ENCODE measurements at places on chromosomes 4 and X.

GRCh38 chr4:45876235-45876890 lies 247.5 kb downstream of the GABRG1 start:
- DNase-seq: no peak

- no peak for DNase-seq
These were observed 150.8 kb upstream of the CXCL13 start for GRCh38 chr4:77454858-77455257.

- DNase-seq: no peak
These were observed 42.9 kb downstream of the ACSL1 start for GRCh38 chr4:184782731-184783373.

DNA sequence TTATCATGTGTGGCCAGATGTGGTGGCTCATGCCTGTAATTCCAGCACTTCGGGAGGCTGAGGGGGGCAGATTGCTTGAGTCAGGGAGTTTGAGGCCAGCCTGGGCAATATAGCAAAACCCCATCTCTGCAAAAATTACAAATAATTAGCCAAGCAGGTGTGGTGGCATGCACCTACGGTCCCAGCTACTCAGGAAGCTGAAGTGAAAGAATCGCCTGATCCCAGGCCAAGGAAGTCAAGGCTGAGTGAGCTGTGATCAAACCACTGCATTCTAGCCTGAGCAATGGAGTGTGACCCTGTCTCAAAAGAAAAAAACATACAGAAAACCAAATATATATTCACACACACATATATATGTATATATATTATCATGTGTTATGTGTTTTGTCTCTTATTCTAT lies 15.0 kb downstream of the APELA start:
- no peak for DNase-seq

DNA sequence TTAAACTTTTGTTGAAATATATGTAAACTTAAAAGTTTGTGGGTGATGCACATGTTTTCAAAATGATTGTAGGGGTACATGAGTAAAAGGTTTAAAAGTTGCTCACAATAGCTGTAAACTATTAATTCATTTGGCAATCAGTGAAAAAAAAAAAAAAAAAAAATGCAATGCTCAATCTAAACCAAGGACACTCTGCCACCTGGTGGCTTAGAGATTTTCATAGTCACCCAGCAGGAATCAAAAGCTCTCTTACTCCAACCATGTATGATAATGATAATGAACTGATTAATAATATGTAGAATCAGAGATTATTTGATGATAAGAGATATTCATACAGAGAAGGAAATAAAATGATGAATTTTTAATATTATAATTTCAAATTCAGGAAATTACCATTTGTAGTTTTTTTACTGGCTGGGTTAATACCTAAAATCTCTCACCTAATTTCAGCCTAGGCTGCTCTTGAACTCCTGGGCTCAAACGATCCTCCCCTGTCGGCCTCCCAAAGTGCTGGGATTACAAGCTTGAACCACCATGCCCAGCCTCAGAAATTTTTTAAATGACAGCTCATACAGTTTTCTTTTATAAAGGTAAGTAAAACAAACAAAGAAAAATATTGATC lies 46.9 kb upstream of the SLC25A4 start:
- no peak for DNase-seq

- DNase-seq: no peak
These were observed 10.4 kb upstream of the SPIN4 start for GRCh38 chrX:63361494-63361893.

GRCh38 chr4:78197947-78198346 lies 140.8 kb downstream of the FRAS1 start:
- no peak for DNase-seq

DNA sequence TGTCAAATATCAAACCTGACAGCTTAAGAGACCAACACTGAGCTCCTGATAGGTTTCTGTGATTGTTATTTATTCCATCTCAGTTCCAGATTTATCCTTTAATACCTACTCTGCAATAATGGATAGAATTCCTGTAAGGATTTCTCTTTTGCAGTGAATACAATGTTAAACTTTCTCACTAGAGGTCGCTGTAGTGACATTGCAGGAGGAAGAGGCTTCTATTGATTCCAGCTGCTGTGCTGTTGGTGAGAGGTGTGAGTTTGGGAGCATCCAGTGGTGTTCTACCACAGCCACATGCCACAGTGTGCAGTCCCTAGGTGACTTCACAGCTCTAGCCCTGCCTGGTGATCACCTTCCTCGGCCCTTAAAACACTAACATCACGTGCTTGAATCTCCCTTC lies 34.6 kb upstream of the DCAF8L2 start:
- no peak for DNase-seq

- DNase-seq: no peak
These were observed 31.3 kb downstream of the EMCN start for GRCh38 chr4:100486496-100486895.

DNA sequence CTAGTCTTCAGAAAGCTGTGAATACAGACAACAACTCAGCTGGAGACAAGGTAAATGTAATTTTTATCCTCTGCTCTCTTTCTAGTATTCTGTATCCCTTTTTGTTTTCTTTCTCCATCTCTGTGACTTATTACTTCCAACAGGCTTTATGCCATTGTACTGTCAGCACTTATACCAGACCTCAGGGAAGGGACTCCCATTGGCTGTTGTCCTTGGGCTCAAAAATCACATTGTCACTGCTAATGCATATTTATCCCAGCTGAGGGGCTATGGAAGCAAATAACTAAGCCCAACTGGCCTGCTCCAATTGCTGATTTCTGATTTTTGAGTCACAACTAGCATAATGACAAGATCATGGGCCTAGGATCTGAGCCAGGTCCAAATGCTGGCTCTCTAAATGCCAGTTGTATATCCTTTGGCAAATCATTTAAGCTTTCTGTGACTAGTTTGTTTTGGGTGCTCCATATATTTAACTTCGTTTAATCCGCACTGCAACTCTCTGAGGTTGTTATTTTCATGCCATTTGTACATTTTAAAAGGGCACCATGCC lies 395.1 kb upstream of the GNPDA2 start:
- DNase-seq: no peak

DNA sequence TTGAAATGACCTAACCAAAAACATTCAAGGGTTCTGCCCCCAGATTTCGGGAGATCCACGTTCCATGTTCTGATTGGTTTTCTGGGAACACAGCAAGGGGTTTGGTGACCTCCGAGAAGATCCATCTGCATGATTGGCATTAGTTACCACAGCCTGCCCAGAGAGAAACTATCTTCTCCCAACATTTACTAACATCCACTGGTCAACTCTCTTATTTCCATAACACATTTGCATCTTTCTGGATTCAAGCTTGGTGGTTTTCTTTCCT lies 15.6 kb downstream of the SHOX start:
- DNase-seq: no peak

- DNase-seq: no peak
These were observed 394.4 kb upstream of the ADGRL3 start for GRCh38 chr4:60805500-60806313.

DNA sequence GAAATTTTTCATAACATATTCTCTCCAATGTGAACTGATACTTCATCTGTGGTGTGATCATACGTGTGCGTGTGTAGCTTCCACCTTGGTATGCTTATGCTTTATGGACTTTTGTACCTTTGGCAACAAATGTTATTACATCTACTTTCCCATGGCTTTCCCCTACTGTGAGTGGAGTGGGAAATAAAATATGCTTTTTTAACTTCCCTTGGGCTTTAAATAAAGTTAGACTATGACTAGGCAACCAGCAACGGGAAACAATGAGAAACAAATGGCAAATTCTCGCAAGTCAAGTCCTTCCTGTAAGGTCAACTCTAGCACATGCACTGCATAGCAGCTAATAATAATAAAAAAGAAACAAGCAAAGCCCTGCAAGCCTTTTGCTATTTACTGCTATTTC lies 205.0 kb upstream of the PDE5A start:
- no peak for DNase-seq

DNA sequence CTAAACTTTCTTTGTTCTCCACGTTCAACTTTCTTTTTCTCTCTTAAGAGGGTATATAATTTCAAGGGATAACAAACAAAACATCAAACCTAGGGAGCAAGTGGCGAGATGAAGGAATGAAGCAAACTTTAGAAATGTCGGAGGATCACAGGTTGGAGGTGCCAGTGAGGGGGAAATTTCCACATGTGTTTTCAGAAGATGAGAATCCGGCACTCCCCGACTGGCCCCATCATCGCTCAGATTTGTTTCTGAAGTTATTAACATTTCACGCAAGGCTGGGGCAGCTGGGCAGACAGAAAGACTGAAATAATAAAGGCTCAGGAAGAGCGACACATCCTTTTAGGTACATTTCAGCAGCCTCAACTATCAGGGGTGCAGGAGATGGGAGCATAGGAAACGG lies 134.9 kb downstream of the SMIM20 start:
- no peak for DNase-seq

GRCh38 chrX:30713061-30713525 lies 59.9 kb downstream of the GK start:
- DNase-seq: no peak

DNA sequence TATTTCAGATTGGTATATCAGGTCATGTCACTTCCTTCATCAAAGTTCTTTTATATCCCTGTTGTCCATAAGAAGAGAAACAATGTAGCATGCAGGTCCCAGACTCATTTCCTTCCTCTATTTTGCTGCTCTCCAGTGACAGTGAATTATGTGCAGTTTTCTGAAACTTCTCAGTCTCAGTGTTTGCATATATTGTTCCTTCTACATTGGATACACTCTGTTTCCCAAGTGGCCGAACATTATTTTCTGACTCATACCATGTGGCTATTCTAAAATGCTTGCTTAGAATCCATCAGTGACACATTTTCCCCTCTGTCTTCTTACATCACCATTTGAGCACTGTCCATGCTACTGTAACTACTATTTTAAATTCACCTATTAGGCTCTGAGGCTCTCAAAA lies 305.7 kb downstream of the PDHA2 start:
- no peak for DNase-seq

DNA sequence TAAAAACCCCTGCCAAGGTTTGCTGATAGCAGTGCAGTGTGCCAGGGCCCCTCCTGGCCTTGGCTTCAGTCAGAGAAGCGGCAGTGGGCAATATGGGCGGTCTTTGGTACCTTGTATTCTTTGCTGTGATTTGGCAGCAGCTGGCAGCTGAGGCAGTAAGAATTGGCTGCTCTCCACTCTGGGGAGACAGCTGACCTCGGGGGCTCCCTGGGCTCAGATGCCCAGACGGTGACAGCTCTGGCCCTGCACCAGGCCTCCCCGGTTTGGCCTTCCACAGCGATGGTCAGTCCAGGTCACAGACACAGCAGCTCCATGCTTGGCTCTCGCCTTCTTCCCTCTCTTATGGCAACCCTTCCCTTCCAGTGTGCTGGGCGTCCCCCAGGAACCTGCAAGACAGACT lies 330.9 kb downstream of the BCOR start:
- no peak for DNase-seq

GRCh38 chr4:152259866-152260265 lies 276.0 kb downstream of the FBXW7 start:
- DNase-seq: no peak

DNA sequence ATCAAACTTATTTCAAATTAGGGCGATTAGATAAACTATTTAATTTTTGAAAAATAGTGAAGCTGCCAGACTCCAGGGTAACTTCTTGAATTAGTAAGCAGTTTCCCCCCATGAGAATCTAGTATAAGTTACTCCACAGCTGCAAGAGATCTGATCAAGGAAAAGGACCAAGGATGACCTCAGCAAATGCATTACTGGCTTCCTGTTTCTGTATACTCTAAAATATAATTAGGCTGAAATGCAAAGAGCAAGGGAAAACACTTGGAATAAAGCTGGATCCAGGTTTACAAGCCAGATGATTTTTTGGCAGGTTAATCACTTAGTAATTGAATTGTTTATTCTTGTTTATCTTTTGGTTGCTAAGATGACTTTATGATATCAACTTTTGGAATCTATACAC lies 13.4 kb upstream of the P2RY10 start:
- DNase-seq: no peak

- no peak for DNase-seq
These were observed 68.4 kb downstream of the RHOH start for GRCh38 chr4:40264995-40265909.

- no peak for DNase-seq
These were observed 695.7 kb upstream of the GALNTL6 start for GRCh38 chr4:171117457-171117856.

- DNase-seq: no peak
These were observed 15.8 kb upstream of the IGFBP7 start for GRCh38 chr4:57125996-57126395.

- DNase-seq: no peak
These were observed 585.7 kb downstream of the IL15 start for GRCh38 chr4:142222127-142222526.

DNA sequence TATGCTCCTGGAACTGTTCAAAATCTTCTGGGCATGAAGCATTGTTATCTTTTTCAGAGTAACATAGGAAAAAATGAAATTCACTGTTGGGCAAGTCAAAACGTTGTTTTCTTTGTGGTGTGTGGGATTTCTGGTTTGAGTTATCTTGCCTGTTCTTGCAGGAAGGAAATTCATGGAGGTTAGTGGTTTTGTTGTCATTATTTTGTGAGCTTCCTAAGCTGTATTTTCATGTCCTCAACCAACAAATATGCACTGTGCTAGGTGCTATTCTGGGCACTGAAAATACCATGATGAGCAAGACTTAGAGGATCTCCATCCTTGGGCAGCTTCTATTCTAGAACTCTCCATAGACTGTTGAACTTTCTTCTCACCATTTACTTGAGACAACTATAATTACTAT lies 16.9 kb downstream of the SPINK2 start:
- no peak for DNase-seq

DNA sequence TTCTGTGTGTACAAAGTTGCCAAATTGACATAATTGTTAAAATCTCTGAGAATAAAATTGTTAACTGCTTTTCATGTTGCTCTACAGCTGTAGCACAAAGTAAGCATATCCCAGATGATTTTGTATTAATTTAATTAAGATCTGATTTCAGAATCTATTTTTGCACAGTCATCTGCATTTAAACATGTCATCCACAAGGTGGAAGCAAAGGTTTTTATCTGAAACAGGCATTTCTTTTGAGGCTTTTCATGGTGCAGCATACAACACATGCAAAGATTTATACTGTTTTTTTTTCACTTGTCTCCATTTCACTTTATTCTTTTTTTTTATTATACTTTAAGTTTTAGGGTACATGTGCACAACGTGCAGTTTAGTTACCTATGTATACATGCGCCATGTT lies 51.2 kb downstream of the GC start:
- no peak for DNase-seq

- DNase-seq: no peak
These were observed 13.6 kb upstream of the NAT8L start for GRCh38 chr4:2045518-2045951.

GRCh38 chrX:65644621-65645289 lies 22.7 kb upstream of the MSN start:
- DNase-seq: no peak

DNA sequence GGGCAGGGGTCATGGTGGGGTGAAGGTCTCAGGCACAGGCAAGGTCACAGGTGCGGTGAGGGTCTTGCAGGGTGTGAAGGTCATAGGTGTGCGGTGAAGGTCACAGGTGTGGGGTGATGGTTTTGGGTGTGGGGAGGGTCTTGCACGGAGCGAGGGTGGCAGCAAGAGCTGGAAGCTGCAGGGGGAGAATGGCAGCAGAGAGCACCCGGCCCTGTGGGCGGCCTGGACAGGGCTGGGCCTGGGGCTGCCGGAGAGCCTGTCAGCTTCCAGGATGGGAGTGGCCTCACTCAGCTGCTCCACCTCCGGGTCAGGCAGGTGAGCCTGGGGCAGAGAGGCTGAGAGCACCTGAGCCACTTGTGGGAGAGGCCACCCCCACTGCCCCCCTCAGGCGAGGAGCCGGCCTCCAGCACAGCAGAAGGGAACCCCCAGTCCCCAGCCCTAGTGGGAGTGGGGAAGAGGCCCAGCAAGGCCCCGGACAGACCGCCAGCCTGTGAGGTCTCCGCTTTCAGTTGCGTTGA lies 1.5 kb downstream of the MSANTD1 start:
- DNase-seq: no peak
